ENCODE measurements at places on chromosomes 16 and 17.

DNA sequence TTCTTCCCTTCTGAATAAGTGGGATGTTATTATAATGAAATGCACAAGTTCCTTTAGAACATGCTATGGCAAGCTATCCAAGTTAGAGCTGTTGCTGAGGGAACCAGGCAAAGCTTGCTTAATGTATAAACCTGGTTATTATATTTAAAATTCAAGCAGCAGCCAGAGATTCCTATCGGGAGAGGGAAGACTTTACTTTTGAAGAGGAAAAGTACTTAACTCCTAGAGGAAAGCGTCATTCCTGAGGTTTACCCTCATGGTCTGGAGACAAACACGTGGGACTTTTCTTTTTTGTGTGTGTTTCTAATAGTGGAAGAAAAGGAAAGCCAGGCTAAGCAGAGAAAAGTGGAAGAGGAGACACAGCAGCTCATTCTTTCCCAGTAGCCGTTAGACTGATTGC is 39.9 kb upstream of the MYH10 start:
- DNase-seq, result no peak

- no peak for DNase-seq
These were observed 2.5 kb downstream of the LGALS9 start for GRCh38 chr17:27633312-27634025.

- no peak for DNase-seq
These were observed 14.1 kb upstream of the SLC16A5 start for GRCh38 chr17:75073618-75074047.

GRCh38 chr17:15929941-15930340 is 15.0 kb upstream of the ADORA2B start:
- DNase-seq, result no peak

- DNase-seq, result no peak
These were observed 204.9 kb downstream of the PRKCA start for GRCh38 chr17:66507103-66507923.

- DNase-seq, result no peak
These were observed 8.9 kb upstream of the SEC14L1 start for GRCh38 chr17:77131904-77132303.

DNA sequence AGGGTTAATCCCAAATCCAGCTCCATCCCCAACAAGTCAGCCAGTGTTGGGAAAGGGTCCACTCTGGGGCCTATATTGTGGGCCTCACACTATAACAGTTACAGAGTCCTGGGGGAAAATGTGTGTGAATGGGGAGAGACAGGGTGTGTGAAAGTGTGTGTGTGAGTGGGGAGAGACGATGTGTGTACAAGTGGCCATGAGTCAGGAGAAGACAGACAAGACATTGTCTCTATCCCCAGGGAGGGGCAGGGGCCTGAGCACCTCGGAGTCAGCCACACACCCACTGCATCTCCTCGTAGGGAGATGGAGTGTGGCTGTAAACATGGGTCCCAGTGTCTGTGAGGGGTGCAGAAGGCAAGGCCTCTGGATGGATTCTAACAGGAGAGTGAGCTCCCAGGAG is 2.9 kb downstream of the CRHR1 start:
- no peak for DNase-seq

DNA sequence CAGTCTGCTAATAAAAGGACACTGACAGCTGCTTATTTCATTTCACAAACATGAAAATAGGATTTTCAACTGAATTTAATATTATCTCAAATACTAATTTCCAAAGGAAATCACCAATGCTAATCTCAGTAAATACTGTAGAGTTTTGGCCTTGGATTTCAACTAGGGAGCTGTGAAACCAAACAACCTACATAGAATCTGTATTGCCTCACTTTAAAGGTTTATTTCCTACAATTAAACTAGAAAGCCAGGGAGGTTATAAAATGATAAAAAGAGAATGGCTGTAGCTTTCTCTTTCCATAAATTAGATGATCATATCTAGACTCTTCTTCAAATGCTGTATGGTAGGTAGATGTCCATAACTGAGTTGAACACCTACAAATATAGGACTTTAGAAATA is 82.8 kb downstream of the SKAP1 start:
- no peak for DNase-seq

Measured in stimulated activated CD4-positive, alpha-beta T cell treated with anti-CD3 and anti-CD28 coated beads, Interleukin-15, amount 100 ng/mL, for 24 hours (primary cell).